Activated T-helper 1 cell treated with anti-CD3 and anti-CD28 coated beads, Interleukin-2, amount 50 U/mL, for 16 hours (primary cell): ENCODE measurements at places on chromosomes 13 and 19.

DNA sequence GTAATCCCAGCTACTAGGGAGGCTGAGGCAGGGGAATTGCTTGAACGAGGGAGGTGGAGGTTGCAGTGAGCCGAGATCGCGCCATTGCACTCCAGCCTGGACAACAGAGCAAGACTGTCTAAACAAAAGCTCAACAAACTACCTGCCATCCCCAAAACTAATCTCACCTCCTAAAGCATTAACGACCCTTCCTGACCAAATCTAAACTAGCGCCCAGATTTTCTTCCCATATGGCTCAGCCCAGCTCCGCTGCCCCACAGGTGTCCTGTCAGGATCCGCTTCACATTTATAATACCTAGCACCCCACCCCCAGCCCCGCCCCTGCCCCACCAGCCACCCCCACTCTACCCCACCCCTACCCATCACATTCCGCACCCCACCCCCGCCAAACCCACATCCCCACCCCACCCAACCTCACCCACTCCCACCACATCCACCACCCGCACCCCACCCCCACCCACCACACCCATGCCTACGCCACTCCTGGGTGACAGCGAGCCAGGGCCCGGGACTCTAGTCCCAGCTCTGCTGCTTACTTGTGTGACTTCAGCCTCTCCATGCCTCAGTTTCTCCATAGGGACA is 599 bp downstream of the C19orf12 start:
- DNase-seq, result no peak

DNA sequence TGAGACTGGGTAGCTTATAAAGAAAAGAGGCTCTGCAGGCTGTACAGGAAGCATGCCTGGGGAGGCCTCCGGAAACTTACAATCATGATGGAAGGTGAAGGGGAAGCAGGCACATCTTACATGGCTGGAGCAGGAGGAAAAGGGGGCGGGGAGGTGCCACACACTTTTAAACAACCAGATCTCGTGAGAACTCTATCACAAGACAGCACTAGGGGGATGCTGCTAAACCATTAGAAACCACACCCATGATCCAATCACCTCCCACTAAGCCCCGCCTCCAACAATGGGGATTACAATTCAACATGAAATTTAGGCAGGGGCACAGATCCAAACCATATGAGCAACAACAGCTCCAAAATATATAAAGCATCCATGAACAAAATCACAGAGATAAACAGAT is 46.5 kb upstream of the GTF2F2 start:
- DNase-seq, result no peak

- no peak for DNase-seq
These were observed 31.7 kb downstream of the ACTL9 start for GRCh38 chr19:8666814-8667405.

- no peak for DNase-seq
These were observed 17.0 kb downstream of the ALOX5AP start for GRCh38 chr13:30752201-30752797.

GRCh38 chr19:52527956-52528351 is 486 bp downstream of the ZNF808 start:
- DNase-seq, result no peak

- no peak for DNase-seq
These were observed 739 bp downstream of the EIF3G start for GRCh38 chr19:10118960-10119359.

DNA sequence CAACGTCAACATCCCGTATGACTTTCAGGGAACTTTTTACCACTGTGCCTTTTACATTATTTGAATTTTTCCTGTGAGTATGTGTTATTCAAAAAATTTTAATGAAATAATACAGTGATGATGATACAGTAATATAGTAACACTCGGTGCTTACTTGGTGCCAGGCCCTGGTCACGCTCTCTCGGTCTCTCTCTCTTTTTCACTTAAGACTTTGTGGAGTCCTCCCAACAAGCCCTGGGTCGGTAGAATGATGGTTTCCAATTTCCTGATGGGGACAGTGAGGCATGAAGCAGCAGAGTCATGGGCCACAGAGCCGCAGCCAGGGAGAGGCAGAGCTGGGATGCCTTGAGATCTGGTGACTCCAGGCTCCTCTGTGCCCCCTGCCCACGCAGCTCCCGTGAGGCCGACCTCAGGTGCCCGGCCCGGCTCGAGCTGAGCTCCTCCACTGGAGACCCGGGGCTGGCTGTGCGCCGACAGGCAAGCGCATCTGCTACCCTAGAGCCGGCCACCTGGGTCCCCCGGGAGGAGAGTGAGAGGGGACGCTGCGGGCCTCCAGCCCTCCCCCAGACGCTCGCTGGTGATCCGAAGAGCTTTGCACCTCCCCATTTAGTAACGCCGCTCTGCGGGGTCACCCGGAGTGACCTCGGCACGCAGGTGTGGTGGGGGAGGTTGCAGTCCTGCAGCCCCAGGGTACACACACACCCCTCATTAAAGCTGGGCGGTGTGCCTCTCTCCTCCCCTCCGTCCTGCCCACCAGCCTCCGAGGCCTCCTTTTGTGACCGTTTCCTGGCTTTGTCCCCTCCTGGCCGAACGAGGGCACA is 4.4 kb upstream of the SBK3 start:
- DNase-seq, result no peak

GRCh38 chr19:33208904-33209849 is 15.0 kb downstream of the LRP3 start:
- no peak for DNase-seq

GRCh38 chr13:60463787-60464186 is 66.8 kb downstream of the TDRD3 start:
- no peak for DNase-seq

- DNase-seq, result no peak
These were observed 2.0 kb downstream of the ZNF784 start for GRCh38 chr19:55622242-55622969.

DNA sequence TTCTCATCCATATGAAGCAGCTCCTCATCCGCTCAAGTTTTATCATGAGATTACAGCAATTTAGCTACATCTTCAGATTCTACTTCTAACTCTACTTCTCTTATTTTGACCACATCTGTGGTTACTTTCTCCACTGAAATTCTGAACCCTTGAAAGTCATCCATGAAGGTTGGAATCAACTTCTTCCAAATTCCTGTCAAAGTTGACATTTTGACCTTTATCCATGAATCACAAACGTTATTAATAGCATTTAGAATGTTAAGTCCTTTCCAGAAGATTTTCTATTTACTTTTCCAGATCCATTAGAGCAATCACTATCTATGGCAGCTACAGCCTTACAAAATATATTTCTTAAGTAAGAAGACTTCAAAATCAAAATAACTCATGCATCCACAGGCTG is 421.7 kb upstream of the GPC6 start:
- no peak for DNase-seq

DNA sequence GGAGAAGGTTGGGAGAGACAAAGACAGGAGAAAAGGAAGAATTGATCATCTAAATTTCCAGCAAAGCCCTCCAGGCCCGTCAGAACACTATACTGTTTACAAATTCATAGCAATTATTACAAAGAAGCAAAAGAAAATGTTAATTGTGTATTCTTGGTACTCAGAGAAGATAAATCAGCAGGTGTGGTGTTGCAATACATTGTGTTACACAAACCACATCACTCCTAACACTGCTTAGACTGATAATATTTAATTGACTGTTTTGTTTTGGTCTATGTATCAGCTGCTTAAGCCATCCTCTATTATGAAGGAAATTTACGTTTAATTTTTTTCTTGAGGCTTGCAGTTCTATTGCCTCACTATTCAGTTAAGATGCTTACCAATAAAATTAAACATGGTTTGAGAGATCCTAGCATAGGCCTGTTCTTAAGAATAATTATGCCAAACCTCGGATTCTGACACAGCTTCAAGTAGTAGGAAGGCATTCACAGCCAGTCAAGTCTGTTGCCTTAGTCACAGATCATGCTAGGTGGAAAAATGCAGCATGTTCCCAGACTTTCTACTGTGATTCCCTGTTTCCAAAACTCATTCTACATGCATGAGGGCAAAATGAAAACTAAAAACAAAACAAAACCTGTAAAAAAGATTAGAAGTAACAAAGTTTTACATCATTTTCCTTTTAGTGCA is 129.2 kb downstream of the TBC1D4 start:
- no peak for DNase-seq

DNA sequence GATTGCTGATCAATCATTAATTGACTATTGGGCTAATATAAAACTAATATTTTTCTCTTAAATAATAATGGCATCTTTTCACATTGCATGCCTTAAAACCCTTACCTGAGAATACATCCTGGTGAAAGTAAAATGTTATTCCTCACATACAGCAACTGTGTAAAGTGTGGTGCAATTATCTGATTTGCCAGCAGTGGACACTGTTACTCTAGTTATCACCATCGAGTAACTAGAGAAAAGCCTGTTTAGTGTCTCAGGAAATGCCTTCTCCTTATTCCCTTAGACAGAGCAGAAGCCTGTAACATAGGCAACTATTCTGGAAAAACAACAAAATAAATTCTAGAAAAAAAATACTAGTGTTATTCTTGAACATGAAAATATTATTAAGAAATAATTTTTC is 459.8 kb downstream of the FGF14 start:
- no peak for DNase-seq

- DNase-seq, result no peak
These were observed 227.4 kb downstream of the DLEU7 start for GRCh38 chr13:50616101-50616500.
